ENCODE measurements at places on chromosomes 7 and 10.

- DNase-seq: no peak
Observed at GRCh38 chr10:46229144-46229563, 57.6 kb upstream of the ANTXRL start.

DNA sequence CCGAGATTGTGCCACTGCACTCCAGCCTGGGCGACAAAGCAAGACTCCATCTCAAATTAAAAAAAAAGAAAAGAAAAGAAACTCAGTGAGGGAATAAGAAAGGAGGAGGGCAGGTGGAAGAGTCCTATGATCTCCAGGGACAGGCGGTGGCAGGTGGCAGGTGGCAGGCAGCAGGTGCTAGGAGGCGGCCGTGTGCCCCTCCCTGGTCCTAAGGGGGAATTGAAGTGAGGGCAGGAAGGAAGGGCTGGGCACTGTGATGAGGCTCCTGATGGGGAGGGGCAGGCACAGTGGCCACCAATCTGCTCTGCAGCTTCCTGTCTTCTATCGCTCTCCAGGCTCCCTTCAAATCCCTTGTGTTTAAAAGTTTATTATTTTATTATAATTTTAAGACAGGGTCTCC, 41.2 kb upstream of the UBE3C start:
- DNase-seq: no peak

GRCh38 chr7:14691597-14692203, 210.9 kb downstream of the DGKB start:
- no peak for DNase-seq

DNA sequence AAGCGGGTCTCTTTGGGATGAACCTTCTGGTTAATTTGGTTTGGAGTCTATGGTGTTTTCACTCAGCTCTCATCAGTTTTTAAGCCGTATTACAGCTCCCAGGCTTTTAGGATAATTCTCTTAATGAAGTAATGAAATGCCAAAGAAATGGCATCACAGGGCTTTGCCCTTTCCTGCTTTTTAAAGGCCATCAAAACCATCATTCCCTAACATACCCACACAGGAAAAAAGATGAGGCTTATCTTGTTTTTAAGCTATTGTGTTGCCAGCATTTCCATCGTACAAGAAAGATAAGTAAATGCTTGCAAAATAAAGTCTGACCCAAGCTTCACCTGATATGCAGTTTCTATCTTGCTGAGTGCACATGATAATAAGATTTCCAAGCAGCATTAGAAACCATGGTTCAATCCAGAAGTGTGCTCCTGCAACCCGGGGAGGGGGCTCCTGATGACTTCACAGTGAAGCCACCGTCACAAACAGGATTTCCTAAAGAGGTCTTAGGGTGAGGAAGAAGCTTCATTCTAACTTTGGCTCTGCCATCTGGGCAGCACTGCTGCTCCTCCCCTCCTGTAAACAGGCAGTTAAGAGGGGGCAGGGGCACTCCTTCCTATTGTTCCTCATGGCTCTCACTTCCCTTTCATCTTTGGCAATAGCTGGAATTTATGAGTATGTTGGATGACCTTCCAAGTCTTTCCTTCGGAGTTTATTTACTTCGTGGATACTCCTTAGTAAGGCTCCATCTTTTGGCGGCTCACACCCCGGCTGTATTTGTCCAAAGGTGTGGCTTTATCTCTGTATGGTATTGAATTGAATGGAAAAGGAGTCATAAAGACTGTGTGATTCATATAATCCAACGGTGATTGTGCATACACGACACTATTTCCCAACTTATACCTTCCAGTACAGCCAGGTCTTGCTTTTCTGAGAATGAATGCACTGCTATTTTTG, 55.2 kb upstream of the FAM133B start:
- peak; percentile 92 for DNase-seq

GRCh38 chr10:932589-932988, 1.1 kb upstream of the LARP4B start:
- no peak for DNase-seq

DNA sequence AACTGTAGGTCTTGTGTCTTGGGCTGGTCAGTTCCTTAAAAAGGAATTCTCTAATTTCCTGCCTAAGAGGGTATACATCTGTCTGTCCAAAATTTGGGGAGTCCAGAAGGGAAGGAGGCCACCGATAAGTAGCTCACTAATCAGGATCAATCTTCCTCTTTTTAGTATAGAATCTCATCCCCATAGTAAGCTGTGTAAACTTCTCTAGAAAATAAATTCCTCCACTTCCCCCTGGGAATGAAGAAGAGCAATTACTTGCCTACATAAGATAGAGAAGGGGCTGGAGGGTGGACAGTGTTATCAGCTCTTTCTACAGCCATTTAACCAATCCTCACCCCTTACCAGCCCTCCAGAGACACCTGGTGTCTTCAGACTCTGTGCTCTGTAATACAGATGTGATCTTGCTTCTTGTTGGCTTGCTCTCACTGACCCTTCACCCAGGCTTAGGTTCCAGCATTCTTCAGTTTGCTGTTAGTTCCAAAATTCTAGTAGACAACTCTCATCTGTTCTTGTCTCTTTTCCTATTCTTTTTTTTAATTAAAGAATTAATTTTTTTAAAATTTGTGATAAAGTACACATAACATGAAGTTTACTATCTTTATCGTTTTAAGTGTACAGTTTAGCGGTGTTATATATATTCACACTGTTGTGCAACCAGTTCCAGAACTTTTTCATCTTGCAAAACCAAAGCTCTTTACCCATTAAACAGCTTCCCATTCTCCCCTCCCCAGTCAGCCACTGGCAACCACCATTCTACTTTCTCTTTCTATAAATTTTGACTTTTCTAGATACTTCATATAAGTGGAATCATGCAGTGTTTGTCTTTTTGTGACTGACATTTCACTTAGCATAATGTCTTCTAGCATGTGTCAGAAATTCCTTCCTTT, 6.5 kb upstream of the PRKAR2B start:
- DNase-seq: no peak

- no peak for DNase-seq
Observed at GRCh38 chr7:111226800-111227199, 135.9 kb downstream of the LRRN3 start.

GRCh38 chr7:154928136-154929005, 74.6 kb downstream of the PAXIP1 start:
- DNase-seq: peak; percentile 86

- DNase-seq: no peak
Observed at GRCh38 chr7:153934048-153934447, 118.2 kb upstream of the DPP6 start.

- peak; percentile 100 for DNase-seq
Observed at GRCh38 chr10:71840177-71840957, 10.7 kb downstream of the PSAP start.

DNA sequence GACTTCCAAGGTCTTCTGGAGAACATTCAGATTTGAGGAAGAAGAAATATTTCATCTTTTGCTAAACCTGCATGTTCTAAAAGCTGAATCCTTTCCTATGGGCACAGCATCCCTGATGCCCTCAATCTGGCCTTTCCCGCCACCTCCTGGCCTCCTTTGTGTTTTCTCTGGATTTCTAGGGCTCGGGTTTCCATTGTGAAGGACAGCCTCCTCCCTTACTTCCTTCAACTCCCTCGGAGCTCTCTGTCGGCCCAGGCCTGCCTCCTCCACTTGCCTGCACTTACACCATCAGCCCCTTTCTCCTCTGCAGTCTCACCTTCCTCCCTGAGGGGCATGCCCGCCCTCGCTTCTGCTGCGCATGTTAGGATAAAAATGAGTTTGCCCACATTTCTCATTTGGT, 75.4 kb downstream of the WIPF3 start:
- no peak for DNase-seq

DNA sequence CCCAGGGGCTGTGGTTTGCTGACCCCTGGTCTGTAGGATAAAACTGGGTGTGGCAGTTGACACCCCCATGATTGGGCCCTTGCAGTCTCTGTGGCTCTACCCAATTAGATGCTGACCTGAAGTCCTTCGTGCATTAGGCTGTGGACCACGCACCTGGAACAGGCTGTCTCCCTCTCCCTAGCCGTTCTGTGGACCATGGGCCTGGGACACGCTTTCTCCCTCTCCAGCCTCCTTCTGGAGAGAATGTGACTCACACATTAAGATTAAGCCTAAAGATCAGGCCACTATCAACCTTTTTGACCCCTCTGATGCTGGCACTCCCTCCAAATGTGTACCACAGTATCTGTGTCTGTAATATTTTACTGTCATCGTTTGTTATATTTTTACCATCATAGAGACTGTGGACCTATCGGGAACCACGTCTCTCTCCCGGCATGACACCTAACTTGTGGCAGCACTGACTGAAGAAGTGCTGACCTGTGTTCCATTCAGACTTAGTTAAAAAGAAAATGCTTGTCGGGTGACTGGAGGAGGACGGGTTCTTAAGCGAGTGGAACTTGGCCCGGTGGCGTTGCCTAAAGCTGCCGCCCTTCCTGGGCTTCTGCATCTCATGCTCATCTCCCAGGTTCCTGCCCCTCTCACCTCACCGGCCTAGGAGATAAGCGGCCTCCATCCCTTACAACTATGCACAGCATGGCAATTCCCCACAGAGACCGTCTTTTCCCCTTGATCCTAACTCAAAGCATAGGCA, 92.8 kb downstream of the WDR37 start:
- no peak for DNase-seq

DNA sequence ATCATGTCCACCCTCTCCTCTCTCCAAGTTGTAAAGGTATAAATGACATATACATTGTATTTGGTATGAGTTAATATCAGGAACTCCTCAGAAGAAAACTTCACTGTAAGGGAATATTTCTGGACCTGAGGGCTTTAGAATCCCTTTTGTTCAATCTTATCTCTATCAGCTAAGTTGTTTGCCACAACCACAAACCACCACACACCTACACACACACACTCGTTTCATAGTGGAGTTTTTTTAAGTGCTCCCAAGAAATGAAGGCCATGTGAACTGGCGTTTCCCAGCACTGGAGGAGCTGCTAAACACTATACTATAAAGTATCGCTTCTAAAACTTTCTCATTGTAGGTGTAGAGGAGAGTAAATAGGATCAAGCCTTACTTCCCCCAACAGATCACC, 64.8 kb upstream of the GHITM start:
- no peak for DNase-seq

- DNase-seq: no peak
Observed at GRCh38 chr10:78980354-78980753, 88.4 kb upstream of the ZMIZ1 start.

DNA sequence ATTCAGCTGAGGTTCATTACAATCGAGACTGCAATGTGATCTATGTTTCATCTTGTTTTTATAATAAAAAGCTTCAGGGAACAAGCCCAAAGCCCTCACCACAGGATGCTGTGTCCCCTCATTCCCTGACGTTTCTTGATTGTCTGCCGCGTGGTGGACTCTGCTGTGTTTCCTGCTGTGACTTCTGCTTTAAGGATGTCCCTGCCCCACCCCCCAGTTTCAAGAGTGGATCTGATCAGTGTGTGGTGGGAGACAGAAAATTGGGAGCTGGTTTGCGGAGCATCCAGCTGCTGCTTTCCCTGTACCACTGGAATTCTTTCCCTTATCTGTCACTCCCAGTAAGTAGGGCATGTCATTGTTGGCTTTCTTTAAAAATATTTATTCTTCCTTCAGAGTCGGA, 86.2 kb downstream of the CREM start:
- no peak for DNase-seq

- no peak for DNase-seq
Observed at GRCh38 chr7:53789741-53790140, 752.4 kb upstream of the VSTM2A start.

DNA sequence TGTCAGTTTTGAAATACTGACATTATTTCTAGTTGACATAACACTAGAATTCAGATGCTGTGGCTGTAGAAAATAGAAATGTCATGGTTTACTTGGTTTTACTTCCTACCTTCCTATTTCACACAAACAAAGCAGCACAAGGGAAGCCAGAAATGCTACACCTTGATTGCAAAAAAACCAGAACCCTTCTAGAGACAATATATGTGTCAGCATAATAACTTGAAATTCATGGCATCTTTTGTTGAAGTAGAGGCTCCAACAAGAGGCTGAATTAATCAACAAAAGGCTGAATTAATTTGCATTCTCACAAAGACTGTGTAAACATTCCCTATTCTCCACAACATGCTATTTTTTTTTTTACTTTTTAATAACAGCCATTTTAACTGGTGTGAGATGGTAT, 25.2 kb downstream of the ZNF117 start:
- no peak for DNase-seq

GRCh38 chr7:25966469-25966868, 185.5 kb upstream of the NFE2L3 start:
- no peak for DNase-seq

GRCh38 chr10:95782318-95782717, 26.4 kb downstream of the ENTPD1 start:
- no peak for DNase-seq

DNA sequence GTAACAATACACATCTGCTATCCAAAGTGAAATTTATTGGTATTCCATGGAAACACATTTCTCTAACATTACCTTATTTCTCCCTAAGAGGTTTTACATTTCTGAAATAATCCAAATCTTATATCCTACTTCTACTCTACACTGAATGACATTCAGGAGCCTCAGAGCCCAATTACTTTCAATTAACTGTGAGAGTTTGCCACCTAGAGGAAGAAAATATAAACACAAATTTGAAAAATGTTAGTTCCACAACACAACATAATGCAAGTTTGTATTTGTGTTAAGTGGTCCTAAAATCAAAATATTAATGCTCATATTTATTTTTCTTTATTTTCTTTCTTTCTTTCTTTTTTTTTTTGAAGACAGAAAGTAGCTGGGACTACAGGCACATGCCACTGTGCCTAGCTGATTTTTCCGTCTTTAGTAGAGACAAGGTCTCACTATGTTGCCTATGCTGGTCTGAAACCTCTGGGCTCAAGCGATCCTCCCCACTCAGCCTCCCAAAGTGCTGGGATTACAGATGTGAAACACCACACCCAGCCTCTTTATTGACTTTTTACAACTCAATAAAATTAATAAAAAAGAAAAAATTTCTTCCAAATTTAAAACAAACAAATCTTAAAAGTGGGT, 46.0 kb downstream of the ATAD1 start:
- peak; percentile 24 for DNase-seq

DNA sequence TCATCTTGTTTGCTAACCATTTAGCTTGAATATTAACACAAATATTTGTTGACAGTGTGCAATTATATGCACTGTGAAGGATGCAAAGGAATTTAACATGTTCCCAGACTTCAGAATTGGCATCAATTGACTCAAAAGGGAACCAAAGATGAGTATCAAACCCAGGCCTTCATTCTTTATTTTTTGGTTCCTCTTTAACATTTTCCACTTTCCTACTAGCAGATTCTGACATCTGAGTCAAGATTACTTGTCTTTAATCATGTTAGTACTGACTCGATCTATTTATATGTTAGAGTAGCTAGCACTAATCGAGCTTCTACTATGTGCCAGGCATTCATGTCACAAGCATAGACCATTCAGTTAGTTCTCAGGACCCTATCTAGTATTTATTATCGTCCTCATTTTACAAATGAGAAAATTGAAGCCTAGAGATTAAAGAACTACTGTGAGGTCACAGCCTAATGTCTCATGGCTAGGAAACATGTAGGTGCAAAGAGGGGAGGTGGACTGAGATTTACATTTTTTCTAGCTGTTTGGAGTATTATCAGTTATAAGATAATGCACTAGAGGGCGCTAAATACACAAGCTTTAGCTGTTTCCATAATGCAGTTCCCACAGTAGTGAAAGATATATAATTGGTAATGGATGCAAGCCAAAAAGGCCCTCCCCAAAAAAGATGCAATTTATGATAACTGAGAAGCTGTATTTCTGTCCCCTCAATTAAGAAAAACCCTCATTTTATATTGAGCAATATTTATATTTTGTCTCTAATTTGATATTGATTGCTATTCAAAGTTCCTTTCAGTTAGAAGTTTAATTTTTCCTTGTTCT, 32.9 kb upstream of the KMT2E start:
- DNase-seq: peak; percentile 42

GRCh38 chr7:209906-210305, 17.5 kb downstream of the FAM20C start:
- DNase-seq: no peak

- no peak for DNase-seq
Observed at GRCh38 chr7:138745189-138745588, 44.0 kb upstream of the SVOPL start.
